ENCODE measurements at places on chromosomes 1 and 21.

DNA sequence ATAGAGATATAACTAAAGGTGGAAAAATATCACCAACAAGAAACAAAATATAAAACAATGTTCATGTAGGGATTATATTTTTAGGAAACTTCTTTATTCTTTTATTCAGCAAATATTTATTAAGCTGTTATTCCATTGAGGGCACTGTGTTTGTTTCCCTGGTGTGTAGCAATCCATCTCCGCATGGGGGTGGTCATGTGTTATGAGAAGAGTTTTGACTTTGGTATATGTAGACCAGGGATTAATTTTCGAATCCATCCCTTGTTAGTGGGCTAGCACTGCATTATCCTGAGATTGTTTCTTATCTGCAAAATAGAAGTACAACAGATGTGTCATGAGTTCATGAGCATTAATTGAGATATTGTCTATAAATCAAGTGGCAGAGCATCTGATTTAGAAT is 190.2 kb upstream of the LRRC7 start:
- no peak for DNase-seq

GRCh38 chr1:198761859-198762616 is 123.2 kb downstream of the PTPRC start:
- no peak for DNase-seq

GRCh38 chr1:168121401-168122011 is 15.2 kb downstream of the GPR161 start:
- no peak for DNase-seq

DNA sequence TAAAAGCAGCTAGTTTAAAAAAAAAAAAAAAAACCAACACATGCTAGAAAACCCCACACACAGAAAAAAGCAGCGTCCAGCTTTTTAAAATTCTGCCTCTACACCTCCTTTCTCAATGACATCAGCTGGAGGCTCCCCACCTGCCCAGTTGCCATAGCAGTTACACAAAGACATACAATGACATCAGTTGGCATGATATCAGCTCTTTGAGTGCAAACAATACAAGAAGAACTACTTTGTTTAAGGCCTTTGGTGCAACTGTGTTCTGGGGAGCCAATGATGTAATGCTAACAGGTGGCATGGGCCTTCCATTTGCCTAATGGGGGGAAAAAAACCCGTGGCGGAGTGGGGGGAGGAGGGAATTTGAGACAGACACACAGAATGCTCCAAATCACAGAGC is 32.9 kb downstream of the DUSP10 start:
- peak; percentile 76 for DNase-seq

- peak; percentile 44 for DNase-seq
These were observed 1.3 kb upstream of the PEX10 start for GRCh38 chr1:2413495-2414296.

GRCh38 chr1:38997034-38997900 is 6.2 kb downstream of the AKIRIN1 start:
- DNase-seq = no peak

- no peak for DNase-seq
These were observed 28.6 kb downstream of the KMO start for GRCh38 chr1:241560849-241561187.

DNA sequence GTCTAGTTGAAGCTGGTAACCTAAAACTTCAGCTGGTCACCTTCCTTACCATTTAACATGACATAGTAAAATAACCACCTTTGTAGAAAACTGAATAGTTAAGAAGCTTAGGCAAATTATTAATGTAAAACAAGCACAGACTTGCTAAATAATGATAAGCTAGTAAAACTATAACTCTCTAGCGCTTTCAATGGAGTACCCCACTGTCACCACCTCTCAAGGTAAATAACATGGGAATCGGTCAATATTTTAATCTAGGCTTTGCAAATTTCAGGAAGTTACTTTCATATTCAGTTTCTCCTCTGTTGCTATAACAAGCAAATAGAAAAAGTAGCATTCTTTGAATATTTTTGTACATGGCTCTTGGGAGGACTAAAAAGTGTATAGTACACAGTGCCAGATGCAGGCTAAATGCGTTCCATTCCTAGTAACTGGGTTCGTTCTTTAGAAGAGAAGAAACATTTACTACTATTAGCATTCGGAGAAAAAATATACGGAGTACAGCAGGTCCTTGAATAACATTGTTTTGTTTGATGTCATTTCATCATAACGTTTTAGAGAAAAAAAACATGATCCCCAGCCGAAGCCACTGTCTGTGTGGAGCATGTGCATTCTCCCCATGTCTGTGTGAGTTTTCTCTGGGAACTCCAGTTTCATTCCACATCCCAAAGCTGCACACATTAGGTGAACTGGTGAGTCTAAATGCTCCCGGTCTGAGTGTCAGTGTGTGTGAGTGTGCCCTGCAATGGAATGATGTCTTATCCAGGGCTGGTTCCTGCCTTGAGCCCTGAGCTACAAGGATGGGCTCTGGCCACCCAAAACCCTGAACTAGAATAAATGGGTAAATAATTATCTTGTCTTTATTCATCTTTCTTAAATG is 52.5 kb downstream of the EPRS1 start:
- no peak for DNase-seq

GRCh38 chr1:111864862-111865261 is 109.2 kb downstream of the DDX20 start:
- peak; percentile 63 for DNase-seq

DNA sequence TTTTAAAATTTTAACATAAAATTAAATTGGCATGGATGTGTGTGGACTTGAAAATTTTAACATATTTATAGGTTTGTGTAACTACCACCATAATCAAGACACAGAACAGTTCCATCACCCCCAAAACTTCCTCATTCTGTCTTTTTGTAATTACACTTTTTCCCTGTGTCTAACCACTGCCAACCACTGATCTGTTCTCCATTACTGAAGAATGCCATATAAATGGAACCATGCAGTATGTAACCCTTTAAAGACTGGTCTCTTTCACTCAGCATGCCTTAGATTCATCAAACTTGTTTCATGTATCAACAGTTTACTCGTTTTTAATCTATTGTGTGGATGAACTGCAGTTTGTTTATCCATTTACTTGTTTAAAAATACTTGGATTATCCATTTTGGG is 13.0 kb upstream of the AHCYL1 start:
- DNase-seq = no peak

DNA sequence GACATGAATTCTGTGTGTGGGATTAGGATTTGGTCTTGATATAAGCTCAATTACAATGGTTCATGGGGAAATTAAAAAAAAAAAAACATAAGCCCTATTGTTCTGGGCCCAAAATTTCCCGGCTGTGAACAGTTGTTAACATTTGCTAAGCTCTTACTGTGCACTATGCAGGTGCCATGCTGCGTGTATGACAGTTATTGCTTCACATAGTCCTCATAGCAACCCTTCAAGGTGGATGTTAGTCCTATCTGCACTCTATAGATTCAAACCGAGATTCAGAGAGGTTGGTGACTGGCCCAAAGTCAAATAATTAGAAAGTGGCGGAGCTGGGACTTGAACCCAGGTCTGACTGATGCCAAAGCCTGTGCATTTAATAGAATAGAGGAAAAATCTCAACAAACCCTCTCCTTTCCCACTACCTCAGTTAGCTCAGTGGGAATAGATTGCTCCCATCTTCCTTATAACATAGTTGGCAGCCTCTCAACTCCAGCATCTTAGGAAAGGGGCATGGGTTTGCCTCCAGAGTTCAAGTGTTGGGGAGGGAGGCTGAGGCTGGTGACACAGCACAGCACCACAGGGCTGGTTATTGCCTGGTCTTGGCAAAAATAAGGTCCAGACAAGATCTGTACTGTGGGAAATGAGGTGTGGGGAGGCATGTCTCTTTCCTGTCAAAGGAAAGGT is 55.0 kb upstream of the GCLM start:
- DNase-seq = no peak

DNA sequence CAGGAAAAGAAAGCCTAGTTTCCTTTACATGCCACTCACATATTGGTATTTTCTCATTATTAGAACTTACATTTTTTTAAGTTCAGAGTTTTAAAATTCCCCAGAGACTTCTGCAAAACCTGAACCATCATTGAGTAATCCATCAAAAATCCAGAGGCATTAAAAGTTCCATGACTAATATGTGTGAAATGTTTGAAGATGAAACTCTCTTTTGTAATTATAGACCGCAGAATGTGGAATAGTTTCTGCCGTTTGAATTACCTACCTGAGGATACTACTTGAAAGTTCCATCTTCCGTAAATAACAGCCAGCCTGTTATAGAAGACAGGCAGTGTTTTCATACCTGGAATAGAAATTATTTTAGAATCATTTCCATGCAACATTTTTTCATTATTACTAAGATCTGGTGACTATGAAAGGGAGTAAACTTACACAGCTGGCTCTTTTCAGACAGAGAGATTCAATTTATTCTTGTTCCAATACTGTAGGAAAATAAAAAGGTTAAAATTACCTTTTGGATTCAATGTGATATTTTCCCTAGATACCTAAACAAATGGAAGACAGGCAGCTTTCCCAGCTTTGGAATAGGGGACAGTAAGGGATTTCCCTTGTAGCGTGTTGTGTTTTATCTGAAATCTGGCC is 131.4 kb downstream of the ST6GALNAC5 start:
- no peak for DNase-seq

GRCh38 chr1:229185963-229186362 is 84.9 kb upstream of the RAB4A start:
- no peak for DNase-seq

DNA sequence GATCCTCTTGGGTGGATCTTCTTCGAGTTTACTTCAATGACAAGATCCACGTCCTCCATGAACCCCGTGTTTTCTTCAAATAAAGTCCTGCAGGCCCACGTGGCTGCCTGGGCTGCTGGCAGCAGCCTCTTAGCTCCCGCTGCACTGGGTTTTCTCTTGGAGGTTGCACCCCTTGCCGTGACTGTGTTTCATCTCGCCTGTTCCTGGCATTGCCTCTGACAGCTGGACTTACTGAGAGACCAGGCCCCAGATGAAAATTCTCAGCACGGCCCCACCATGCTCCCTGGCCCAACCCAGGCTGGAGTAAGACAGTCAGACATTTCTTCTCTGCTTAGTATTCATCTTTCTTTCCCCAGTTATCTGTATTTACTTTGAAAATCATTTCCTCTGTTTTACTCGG is 274.8 kb upstream of the RUNX1 start:
- no peak for DNase-seq

GRCh38 chr1:244920911-244921761 is 56.8 kb upstream of the HNRNPU start:
- DNase-seq = no peak

DNA sequence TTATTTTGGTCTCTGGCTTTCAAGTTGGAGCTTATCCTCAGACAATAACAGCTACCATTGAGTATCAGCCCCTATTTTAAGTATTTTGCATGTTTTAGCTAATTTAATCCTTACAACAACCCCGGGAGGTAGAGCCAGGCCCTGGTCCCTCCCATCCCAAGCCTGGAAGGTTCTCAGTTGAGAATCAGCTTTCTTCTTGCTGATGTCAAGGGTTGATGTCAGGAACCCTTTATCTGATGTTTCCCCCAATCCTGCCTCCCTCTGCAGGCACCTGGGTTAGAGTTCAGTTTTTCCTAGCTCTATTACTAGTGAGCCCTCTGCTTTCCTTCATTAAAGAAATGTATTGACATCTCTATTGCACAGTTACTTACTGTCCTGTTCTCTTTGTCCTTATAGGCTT is 3.6 kb upstream of the SVBP start:
- DNase-seq = peak; percentile 52

DNA sequence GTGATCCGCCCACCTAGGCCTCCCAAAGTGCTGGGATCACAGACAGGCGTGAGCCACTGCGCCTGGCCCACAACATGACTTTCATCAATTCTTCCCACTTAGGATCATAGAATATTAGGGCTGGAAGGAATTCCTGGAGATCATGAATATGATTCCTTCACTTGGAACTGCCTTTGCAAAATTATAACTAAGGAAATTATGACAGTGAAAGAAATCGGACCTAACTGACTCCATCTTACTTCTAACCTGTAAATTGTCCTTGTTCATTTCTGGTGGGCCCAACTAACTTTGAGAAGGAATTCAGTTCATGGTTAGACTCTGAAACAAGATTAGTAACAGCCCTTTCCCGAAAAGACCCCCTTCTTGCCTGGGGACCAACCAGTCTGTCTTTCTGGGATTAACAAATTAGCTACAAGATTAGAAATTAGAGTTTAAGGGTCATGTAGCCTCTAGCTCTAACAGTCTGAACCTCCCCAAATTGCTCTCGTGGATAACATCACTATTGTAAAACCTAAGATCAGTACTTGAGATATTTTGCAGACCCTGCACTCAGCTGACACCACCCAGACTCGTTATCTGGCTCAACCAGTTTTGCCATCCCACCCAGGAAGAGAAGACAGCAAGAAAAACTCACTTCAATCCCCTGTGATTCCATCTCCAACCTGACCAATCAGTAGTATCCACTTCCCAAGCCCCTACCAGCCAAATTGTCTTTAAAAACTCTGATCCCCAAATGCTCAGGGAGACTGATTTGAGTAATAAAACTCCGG is 14.7 kb downstream of the ZBTB8OS start:
- DNase-seq = no peak

DNA sequence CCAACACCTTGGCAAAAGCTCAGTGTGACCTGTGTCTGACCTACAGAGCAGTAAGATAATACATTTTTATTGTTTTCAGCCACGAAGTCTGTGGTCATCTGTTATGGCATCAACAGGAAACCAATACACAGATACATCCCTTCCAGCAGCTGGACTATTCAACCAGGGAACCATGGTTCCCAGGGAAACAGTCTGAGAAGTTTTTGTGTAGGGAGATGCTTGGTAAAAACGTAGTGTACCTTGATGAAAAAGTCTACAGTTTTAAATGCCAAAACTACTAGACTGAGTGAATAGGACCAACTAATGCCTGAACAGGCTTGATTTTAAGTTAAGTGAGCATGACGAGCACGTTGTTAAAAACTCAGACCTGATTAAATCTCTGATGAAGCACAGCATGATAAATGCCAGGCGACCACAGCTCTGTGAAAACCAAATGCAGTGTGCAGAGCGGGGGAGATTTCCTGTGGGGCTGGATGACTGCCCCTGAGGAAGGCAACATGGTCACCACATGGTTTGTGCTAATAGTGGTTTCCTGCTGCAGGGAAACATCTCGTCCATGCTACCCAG is 228.9 kb downstream of the TNR start:
- DNase-seq = peak; percentile 22

DNA sequence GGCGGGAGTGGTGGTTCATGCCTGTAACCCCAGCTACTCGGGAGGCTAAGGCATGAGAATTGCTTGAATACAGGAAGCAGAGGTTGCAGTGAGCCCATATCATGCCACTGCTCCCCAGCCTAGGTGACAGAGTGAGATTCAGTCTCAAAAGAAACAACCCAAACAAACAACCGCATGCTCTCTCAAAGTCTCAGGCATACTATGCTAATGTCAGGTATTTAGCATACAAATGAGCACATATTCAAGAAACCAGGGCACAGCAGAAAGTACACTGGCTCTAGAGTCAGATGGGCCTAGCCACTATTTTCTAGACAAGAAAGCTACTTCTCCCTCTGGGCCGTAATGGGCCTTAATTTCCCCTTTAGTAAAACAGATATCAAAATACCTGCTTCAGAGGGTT is 55.0 kb downstream of the ELAVL4 start:
- peak; percentile 69 for DNase-seq

DNA sequence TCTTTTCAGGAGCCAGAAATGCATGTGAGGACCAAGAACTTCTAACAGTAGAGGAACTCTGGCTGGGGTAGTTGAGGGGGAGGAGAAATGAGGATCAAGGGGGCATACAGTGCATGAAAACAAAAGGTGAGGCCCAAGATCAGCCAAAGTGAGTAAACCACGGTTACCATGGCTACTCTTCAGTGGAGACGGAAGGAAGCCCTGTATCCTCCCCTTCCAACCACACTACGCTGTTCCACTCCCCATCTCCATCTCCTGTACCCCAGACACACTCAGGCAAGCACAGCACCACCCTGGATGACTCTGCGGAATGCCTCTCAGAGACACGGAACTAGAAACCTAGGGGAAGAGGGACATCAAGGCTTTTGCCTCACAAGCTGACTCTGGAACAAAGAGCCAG is 157.6 kb upstream of the CAMK1G start:
- DNase-seq = no peak
